Left colon (tissue), 2 donors: ENCODE measurements at places on chromosomes 16 and 17. TPM values are rescaled to one million over a fixed set of nuclear protein-coding genes. Genes with fewer than 3 reads are reported as not detected.

KRTAP4-1 gene
- total RNA-seq, result not detected

PTX4 gene
- not detected for total RNA-seq

DNA sequence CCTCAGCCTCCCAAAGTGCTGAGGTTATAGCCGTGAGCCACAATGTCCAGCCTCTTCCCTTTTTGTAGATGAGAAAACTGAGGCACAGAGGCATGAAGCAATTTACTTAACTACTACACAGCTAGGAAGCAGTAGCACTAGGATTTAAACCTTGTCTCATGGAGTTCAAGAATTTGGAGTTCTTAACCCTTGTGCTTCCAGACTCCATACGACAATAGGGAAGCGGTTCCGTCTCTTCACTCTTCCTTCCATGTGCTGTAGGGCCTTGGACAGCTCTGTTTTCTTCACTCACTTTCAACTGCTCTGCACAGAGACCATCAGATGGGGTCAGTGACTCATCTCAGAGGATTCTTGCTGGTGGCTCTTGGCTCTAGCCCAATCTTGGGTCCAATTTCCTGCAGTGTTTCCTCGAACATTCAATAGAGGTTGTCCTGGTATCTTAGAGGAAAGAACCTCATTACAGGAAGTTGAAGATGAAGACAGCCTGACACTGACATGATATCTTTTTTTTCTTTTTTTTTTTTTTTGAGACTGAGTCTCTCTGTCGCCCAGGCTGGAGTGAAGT, 19.3 kb downstream of the ITGAL start:
- peak; percentile 35 for DNase-seq

PRAC2 gene
- 11.7 TPM for total RNA-seq

DNA sequence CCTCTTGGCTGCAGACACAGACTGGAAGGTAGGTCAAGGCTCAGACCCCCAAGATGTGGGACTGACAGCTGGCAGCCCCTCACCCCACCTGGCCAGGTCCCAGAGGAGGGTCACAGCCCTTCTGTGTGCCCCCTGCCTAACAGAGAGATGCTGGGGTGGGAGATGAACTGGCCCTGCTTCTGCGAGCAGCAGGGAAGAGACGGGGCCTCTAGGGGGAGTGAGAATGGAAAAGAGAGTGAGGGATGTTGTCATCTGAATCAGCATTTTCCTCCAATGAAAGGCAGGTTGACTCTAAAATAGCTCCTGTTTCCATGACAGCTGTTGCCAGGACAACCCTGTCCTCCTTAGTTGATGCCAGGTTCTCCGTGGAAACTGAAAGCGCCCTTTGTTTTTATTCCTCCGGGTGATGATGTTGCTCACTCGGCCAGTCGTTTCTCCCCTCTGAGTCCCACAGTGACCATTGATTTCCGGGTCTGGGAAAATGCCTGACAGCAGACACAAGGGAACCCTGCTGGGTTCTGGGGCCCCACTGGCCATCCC, 4.9 kb upstream of the NDRG4 start:
- peak; percentile 59 for DNase-seq

- no peak for DNase-seq
Observed at GRCh38 chr16:65916995-65917394, 449.5 kb upstream of the CDH5 start.

DNA sequence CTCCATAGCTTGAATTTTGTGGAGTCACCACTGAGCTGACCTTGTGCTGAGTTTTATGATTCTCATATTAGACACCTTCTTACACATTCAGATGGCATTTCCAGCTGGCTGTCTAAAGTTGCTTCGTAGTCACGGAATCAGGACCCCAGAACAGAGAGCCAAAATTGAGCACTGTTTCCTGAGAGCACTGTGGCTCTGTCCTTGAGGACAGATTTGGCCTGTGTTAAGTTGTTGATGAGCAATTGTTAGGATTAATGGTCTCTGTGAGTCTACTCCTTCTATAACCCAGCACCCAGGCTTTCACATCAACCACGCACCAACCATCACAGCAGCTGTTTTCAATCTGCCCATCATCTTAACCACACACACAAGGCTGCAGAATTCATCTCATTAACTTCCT, 277.5 kb upstream of the HSBP1 start:
- no peak for DNase-seq

DNA sequence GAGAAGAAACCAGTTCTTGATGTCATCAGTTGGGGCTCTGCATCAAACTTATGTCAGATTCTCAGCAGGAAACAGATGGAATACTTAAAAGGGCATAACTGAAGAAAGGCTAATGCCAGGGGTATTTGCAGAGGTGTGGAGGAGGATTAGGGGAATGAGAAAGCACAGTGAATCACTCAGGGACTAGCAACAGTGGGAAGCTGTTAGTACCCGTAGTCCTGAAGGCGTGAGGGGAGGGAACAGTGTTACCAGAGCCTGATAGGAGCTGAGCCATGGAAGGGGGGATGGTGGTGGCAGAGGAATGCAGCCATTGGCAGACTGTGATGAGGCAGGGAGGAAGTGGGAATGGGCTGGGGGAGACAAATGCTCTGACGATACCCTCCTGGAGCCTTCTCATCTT, 162.3 kb downstream of the UTP18 start:
- no peak for DNase-seq

PRSS8 gene
- 409 TPM for total RNA-seq

KRTAP9-4 gene
- not detected for total RNA-seq

KRT222 gene
- total RNA-seq, result 0.67 TPM

RMI2 gene
- 5.5 TPM for total RNA-seq

ZNF286A gene
- total RNA-seq, result 6.4 TPM

- peak; percentile 78 for DNase-seq
Observed at GRCh38 chr16:88768071-88768783, 16.8 kb downstream of the PIEZO1 start.

- DNase-seq, result peak; percentile 59
Observed at GRCh38 chr16:87854053-87854906, 15.0 kb downstream of the SLC7A5 start.

DNA sequence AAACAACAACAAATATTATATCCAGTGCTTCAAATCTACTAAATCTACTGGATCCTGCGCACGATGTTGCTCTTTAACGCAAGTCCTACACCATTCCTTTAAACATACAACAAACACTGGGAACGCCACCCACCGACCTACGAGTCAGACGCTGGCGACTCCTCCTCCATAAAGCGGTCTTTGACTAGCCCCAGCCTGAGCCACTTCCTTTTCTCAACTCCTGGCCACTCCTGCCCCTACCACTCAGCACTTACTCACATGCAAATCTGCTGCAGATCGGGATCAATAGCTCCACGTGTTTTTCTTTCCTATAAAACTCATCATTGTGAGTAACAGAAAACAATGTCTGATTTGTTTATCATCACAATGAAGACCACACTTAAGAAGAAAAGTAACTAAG, 32.8 kb upstream of the MNT start:
- no peak for DNase-seq

RAMP2 gene
- total RNA-seq, result 5.0 TPM

CIAPIN1 gene
- 47.3 TPM for total RNA-seq

IL17C gene
- not detected for total RNA-seq

COG1 gene
- 46.4 TPM for total RNA-seq
